Femur (tissue), 1 donor: ENCODE measurements at places on chromosomes 16 and 17.

GRCh38 chr16:27406511-27407128 lies 4.6 kb downstream of the IL21R start:
- DNase-seq, result no peak

DNA sequence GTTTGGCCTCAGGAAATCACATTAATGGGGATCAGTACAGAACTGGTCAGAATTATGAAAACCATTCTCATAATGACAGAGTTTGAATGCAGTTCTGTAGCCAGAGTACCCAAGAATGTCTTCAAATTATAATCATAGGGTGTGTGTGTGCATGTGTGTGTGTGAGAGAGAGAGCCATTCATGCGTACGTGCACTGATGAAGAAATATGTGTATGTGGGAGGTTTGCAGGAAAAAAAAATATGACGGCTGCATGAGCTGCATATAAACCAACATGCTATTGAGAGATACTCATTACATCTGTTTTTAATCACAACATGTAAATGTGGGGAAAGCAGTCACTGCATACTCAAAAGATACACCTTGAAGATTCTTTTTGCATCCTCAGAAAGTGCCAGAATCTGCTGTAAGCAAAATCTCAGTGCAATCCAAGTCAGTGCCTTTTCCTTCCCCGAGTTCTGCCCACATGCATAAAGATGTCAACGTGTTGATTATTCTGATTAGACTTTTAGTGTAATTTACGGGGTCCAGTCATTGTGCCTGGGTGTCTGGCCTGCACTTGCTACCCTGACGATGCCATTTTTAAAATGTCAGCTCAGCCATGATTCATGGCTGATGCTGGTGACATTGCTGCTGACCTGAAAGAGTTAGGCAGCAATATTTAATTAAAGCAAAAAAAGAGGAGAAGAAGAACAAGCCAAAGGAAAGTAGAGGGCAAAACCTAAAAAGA lies 378.7 kb upstream of the ZFHX3 start:
- DNase-seq, result no peak

- DNase-seq, result peak; percentile 63
Measured at GRCh38 chr17:32277284-32277683, 11.7 kb downstream of the RHBDL3 start.

GRCh38 chr17:74217037-74217730 lies 3.8 kb downstream of the TTYH2 start:
- DNase-seq, result peak; percentile 57

DNA sequence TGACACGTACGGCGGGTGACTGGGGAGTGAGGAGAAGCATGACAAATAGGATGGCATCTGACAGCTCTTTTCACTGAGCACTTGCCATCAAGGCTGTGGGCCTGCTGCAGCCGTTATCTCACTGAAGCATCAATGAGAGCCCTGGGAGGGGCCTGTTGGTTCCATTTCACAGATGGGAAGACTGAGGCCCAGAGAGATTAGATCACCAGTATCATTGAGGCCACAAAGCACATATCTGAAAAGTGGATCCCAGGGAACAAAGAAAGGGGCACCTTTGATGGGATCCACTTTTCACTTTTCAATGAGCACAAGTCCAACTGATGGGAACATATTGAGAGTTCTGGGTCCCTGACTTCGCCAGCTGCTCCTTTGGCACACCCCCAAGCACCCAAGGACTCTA lies 144.4 kb upstream of the LHX1 start:
- no peak for DNase-seq

DNA sequence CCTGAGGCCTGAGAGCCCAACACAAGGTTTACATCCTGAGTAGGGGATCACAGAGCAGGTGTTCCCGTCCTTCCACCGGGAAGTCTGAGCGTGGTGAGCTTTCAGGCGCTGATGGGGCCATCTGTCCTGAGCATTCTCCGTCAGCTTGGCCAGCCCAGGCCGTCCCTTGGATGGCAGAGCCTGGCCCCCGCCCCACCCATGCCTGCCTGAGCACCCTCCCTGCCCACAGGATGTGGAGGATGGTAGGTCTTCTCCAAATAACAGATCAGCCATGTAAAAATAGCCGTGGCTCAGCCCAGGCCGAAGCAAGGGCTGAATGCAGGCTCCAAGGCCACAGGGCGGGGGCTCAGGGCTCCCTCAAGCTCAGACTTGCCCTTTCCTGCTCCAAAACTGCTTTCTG lies 20.2 kb downstream of the SPNS2 start:
- DNase-seq, result no peak
